ENCODE measurements at places on chromosomes 4 and X.

DNA sequence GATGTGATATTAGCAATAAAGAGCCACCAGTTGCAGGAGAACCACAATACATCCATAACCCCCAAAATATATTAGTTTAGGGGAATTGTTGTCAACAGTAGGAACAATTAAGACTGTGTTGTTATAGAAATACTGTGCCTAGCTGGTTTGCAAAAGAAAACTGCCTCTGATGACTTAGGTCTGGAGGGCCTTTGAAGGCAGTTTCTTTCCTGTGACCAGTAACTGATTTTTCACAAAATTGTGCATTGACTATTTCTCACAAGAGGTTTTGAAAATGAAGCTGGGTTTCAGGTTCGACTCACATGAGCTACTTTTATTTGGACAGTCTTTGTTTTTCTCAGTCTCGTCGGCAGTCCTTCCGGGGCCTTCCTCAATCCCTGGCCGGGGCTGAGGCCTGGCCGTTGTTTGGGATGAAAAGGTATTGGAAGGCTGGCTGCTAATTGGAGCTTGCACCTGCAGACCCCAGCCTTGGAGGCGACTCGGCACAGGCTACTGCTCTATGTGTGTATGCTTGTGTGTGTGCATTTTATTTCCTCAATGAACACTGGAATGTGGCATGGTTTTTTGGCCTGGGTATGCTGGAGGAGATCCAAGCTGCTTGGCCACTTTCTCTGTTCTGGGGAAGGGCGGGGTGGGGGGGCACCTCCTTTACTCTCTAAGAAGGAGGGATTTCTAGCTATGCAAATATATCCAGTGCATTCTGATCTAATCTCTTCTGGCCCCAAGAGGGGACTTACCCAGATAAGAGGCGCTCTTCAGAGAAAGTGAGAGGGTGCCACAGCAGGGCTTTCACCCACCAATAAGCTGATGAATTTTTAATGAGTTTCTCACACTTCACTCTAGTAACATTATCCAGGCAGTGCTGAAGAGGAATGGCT lies 49.5 kb upstream of the LNX1 start:
- DNase-seq, result no peak

DNA sequence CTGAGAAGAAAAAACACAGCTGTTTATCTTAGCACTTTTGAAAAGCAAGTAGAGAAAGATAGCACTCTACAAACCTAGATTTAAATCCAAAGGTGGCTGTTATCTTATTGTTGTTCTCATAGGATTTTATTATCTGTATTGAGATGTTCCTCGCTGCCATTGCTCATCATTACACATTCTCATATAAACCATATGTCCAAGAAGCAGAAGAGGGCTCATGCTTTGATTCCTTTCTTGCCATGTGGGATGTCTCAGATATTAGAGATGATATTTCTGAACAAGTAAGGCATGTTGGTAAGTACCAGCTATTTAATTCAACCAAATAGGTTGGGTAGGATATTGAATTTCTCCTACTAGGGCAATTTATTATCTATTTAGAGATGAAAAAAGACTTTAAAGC lies 16.4 kb downstream of the TMEM184C start:
- no peak for DNase-seq

- DNase-seq, result no peak
Observed at GRCh38 chr4:41751449-41752061, 3.0 kb upstream of the PHOX2B start.

- DNase-seq, result no peak
Observed at GRCh38 chr4:128600410-128600809, 209.1 kb upstream of the JADE1 start.

DNA sequence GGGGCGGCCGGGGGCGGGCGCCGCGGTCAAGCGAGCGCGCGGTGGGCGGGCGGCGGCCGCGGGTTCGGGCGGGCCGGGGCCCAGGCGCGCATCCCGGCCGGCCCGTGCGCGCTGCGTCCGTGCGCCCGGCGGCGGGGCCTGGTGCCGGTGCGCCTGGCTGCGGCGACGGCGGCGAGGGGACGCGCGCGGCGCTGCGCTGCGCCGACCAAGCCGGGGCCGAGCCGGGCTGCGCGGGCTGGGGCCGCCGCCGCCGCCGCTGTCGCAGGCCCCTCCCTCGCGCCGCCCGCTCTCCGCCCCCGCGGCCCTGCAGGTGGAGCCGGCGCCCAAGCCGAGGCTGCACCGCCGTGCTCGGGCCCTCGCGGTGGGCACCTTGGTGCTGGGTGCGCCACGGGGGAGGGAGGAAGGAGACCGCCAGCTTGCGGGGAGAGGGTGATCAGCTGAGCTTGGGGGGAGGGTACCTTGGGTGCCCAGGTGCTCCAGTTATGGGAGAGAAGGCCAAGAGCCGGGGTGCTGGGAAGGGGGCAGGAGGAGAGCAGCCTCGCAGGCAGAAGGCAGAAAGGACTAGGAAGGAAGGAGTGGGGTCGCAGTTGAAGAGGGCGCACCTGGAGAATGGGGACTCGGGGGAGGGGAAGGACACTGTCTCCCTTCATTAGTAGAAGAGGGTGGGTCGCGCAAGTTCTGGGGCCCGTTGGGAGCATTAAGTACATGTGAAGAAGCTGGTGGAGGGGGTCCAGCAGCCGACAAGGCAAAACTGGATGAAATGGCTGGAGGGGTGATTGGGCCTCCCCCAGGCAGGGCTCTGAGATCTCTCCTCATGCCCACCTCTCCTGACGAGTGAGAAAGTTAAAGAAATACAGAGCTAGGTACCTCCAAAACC lies at the start of gene PPP2R2C:
PPP2R2C (minus strand) TSS at position 228 of the 877 bp plus-strand sequence. CDS start 385 bp downstream, outside the sequence.
- no peak for DNase-seq

- DNase-seq, result peak; percentile 53
Observed at GRCh38 chrX:121161501-121161933, 114.1 kb downstream of the GLUD2 start.

DNA sequence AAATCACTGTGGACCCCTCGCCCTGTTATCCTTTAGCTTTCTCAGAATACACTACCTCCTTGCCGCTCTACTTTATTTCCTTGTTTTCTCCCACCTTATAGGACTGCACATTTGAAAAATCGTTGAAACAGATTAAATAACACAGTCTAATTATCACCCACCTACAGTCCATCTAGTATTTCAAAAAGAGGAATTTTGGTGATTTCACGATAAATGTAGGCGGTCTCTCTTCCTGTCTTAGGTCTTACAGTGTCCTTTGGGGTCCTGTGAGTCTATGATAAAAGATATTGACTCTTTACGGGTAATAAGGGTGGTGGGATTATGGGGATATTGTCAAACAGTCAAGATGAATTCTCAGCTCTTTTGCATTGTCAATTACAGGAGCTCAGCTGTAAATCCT lies 2.4 kb upstream of the TBL1X start:
- no peak for DNase-seq

DNA sequence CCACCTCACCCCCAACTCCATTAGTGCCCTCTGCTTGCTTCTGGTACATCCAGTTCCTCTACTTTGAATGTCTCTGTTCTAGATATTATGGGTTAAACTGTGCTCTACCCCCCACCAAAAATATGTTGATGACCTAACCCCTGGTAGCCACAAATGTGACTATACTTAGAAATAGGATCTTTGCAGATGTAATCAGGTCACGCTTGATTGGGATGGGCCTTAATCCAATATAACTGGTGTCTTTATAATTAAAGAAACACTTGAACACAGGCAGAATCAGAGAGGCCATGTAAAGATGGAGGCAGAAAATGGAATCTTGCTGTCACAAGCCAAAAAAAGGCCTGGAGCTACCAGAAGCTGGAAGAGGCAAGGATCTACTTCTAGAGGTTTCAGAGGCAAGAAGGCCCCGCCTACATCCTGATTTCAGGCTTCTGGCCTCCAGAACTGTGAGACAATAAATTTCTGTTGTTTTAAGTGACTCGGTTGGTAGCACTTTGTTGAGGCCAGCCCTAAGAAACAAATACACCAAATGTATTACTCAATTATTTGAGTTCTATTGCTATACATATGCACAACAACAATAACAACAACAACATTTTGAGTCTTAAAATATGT lies 220.0 kb downstream of the PPP3CA start:
- no peak for DNase-seq

GRCh38 chr4:56828784-56829535 lies 7.5 kb upstream of the SPINK2 start:
- DNase-seq, result no peak

DNA sequence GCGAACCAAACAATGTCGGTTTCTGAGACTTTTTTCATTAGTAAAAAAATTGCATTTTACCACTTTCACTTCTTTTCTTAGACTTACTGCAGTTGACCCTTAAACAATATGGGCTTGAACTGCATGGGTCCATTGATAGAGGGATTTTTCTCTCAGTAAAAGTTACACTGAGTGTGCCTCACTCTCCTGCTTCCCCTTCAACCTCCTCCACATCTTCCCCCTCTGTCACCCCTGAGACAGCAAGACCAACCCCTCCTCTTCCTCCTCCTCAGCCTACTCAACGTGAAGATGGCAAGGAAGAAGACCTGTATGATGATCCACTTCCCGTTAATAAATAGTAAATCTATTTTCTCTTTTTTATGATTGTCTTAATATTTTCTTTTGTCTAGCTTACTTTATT lies 43.4 kb downstream of the TEC start:
- DNase-seq, result no peak

GRCh38 chr4:182222766-182223165 lies 20.4 kb upstream of the TENM3 start:
- DNase-seq, result no peak

GRCh38 chr4:55407119-55407518 lies 11.4 kb downstream of the TMEM165 start:
- no peak for DNase-seq

Data from activated CD4-positive, alpha-beta T cell treated with anti-CD3 and anti-CD28 coated beads, Interleukin-2, amount 10 ng/mL, durations not matched to agents 24 days and 14 days (primary cell).